ENCODE measurements at places on chromosomes 7 and 10. TPM values are rescaled to one million over a fixed set of nuclear protein-coding genes. Genes with fewer than 3 reads are reported as not detected.

Gene CBX3
- 71.9 TPM for total RNA-seq

Gene HUS1
- total RNA-seq = 27.4 TPM

Gene CALML3
- not detected for total RNA-seq

Gene GPER1
- total RNA-seq = 4.7 TPM

Gene OR9A4
- not detected for total RNA-seq

Gene HMX2
- total RNA-seq = 0.69 TPM

Gene C10orf62
- 1.0 TPM for total RNA-seq

Gene KLHDC10
- 36.3 TPM for total RNA-seq

Gene KEL
- 0.17 TPM for total RNA-seq

Gene OPN4
- total RNA-seq = not detected

Gene PIK3AP1
- total RNA-seq = 68.2 TPM

Gene LRRTM3
- not detected for total RNA-seq

Gene AGFG2
- 102 TPM for total RNA-seq

Gene GTPBP10
- total RNA-seq = 19.7 TPM

Gene CC2D2B
- 2.9 TPM for total RNA-seq

Gene IFIT3
- 11.1 TPM for total RNA-seq

Gene ARMC3
- 0.52 TPM for total RNA-seq

Gene CCDC3
- 304 TPM for total RNA-seq

Gene VPS50
- total RNA-seq = 21.0 TPM

Gene ASB10
- not detected for total RNA-seq

Gene GCK
- 0.95 TPM for total RNA-seq

Gene MARVELD1
- 37.8 TPM for total RNA-seq

Gene TRIP6
- 91.0 TPM for total RNA-seq

Gene PLXDC2
- 92.0 TPM for total RNA-seq

Gene CXCL12
- 74.3 TPM for total RNA-seq

Gene HSPA12A
- total RNA-seq = 16.5 TPM

Gene CPVL
- 22.6 TPM for total RNA-seq

Gene HOXA6
- 0.29 TPM for total RNA-seq

Gene MUC3A
- 230 TPM for total RNA-seq

Gene TMEM140
- total RNA-seq = 19.4 TPM

Gene SEMA3C
- 44.1 TPM for total RNA-seq

Gene SNX8
- 20.5 TPM for total RNA-seq

Gene RBM20
- total RNA-seq = 1.4 TPM

Gene TRPV5
- not detected for total RNA-seq

Gene MACC1
- total RNA-seq = 13.4 TPM

Gene AUTS2
- 50.1 TPM for total RNA-seq

Gene C10orf53
- not detected for total RNA-seq

Gene RAB19
- total RNA-seq = 8.8 TPM

Gene DNAJC12
- 11.7 TPM for total RNA-seq
